ENCODE measurements at places on chromosomes 12 and 14. TPM values are rescaled to one million over a fixed set of nuclear protein-coding genes. Genes with fewer than 3 reads are reported as not detected.

DNA sequence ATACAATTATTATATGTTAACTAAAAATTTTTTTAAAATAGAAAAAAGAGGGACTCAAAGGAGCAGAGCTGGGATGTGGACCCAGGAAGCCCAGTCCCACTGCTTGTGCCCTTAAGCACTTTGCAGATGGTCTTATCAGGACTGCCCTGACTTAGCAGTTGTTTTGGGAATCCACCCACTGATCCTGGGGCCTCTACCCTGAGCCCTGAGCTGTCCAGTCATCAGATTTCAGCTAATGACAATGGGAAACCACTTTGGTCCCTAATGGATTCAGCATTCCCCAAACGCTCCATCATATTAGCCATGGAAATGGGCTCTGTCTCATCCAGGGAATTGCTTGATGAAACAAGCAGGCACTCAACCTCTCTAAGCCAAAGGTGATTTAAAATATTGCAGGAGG, 22.5 kb upstream of the WSCD2 start:
- H3K36me3 ChIP-seq: no peaks in the 10 kb centered on the region
- peaks cover 3% of the 10 kb centered on the region for H3K27me3 ChIP-seq
- no peak overlapping the region for H3K27ac ChIP-seq
- no peaks in the 10 kb centered on the region for H3K4me1 ChIP-seq
- no peak overlapping the region for H3K4me3 ChIP-seq
- no peak for DNase-seq

Gene SOX5
- 1.6 TPM for total RNA-seq

DNA sequence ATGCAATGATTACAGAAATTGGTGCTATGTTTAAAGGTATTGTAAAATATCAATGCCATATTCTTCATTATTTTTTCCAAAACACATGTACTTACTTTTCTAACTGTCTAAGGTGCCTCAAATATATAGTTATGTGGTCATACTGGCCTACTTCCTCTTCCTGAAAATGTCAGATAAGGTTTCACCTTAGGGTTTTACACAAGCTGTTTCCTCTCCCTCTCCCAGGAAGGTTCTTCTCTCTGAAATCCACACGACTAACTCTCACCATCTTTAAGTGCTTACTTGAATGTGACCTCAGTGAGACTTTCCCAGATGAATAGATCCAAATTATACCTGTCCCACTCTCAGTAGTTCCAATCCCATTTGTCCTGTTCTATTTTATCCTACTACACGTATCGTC, 11.6 kb upstream of the CLEC4D start:
- no peak overlapping the region for H3K4me3 ChIP-seq
- no peaks in the 10 kb centered on the region for H3K36me3 ChIP-seq
- H3K27me3 ChIP-seq: no peaks in the 10 kb centered on the region
- H3K27ac ChIP-seq: no peak overlapping the region
- H3K4me1 ChIP-seq: no peaks in the 10 kb centered on the region
- no peak for DNase-seq

Gene TSPAN31
- total RNA-seq: 17.1 TPM

GRCh38 chr12:53287741-53288216, 7.6 kb upstream of the PFDN5 start:
- peak; percentile 85 for DNase-seq
- H3K4me3 ChIP-seq: no peak overlapping the region
- no peaks in the 10 kb centered on the region for H3K27me3 ChIP-seq
- no peak overlapping the region for H3K27ac ChIP-seq

DNA sequence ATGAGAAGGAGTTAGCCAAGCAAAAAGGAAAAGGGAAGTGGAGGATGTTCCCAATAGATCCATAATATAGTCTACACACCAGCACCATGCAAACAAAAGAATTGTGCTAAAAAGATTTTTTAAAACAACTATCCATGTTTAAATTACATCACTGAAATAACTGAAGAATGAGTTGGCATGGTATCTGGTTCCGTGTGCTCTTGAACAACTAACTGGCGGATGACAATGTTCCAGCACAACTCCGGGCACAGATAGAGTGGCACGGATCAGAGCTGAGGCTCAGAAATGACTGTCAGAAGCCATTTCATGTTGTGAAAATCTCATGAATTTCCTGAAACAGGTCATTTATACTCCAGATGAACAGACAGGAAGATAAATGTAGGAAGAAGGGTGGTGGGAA, 153.1 kb downstream of the HMGA2 start:
- H3K4me1 ChIP-seq: no peaks in the 10 kb centered on the region
- no peaks in the 10 kb centered on the region for H3K36me3 ChIP-seq
- DNase-seq: no peak
- H3K27me3 ChIP-seq: no peaks in the 10 kb centered on the region
- no peak overlapping the region for H3K27ac ChIP-seq

Gene PRH2
- not detected for total RNA-seq

- peak overlapping the region; percentile 79 for H3K4me3 ChIP-seq
- H3K27ac ChIP-seq: peak overlapping the region; percentile 90
- no peaks in the 10 kb centered on the region for H3K36me3 ChIP-seq
Measured at GRCh38 chr12:122023339-122024131, 1.9 kb downstream of the BCL7A start.

GRCh38 chr14:23227566-23227965, 10.2 kb upstream of the RNF212B start:
- no peak for DNase-seq
- H3K36me3 ChIP-seq: no peaks in the 10 kb centered on the region
- H3K27me3 ChIP-seq: no peaks in the 10 kb centered on the region
- no peak overlapping the region for H3K4me3 ChIP-seq

DNA sequence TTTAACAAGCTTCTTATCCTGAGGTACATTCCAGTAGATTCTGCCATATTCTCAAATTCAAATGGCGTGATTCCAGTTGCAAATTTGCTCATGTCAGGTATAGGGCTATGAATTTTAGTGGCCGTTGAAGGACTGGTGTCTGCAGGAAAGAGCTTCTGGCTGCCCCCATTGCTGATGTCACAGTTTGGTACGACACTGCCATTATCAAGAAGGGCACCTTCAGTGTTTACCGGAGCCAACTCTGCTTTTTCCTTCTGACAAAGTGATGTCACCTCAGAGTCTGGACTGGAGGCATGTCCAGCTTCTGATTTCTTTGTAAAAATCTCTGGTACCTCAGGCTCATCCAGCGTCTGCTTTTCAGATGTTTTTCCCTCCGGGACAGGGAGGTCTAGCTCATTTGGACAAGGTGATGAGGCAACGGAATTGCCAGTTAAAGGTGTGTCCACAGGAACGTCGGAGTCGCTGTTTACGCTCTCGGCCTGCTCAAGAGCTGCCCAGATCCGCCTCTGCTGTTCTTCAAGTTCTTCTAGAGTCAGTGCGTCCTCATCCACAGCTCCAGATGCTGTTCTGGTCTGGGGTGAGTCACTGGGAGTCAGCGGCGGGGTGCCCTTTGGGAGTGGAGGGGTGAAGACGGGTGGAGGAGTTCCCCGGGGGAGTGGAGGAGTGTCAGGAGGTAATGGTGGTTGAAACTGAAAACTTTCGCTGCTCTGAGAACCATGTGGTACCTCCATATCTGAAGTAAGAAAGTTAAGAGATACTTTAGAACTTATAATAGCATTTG, 27.0 kb downstream of the ZCCHC8 start:
- peaks cover 66% of the 10 kb centered on the region for H3K36me3 ChIP-seq
- H3K4me1 ChIP-seq: peaks cover 6% of the 10 kb centered on the region
- no peak for DNase-seq
- no peaks in the 10 kb centered on the region for H3K27me3 ChIP-seq

- H3K27me3 ChIP-seq: peaks cover 12% of the 10 kb centered on the region
- H3K4me3 ChIP-seq: no peak overlapping the region
- H3K27ac ChIP-seq: no peak overlapping the region
Measured at GRCh38 chr14:28769276-28769880, 2.8 kb downstream of the FOXG1 start.

Gene VWF
- total RNA-seq: 206 TPM

- no peaks in the 10 kb centered on the region for H3K4me1 ChIP-seq
- H3K36me3 ChIP-seq: peaks cover 87% of the 10 kb centered on the region
- DNase-seq: no peak
- no peak overlapping the region for H3K27ac ChIP-seq
- H3K4me3 ChIP-seq: no peak overlapping the region
Measured at GRCh38 chr12:120453977-120454376, 7.7 kb downstream of the GATC start.

Gene LMNTD1
- not detected for total RNA-seq

- peaks cover 94% of the 10 kb centered on the region for H3K36me3 ChIP-seq
- H3K4me1 ChIP-seq: no peaks in the 10 kb centered on the region
- no peak for DNase-seq
- no peak overlapping the region for H3K4me3 ChIP-seq
Measured at GRCh38 chr14:61737915-61738314, 24.3 kb upstream of the SNAPC1 start.

DNA sequence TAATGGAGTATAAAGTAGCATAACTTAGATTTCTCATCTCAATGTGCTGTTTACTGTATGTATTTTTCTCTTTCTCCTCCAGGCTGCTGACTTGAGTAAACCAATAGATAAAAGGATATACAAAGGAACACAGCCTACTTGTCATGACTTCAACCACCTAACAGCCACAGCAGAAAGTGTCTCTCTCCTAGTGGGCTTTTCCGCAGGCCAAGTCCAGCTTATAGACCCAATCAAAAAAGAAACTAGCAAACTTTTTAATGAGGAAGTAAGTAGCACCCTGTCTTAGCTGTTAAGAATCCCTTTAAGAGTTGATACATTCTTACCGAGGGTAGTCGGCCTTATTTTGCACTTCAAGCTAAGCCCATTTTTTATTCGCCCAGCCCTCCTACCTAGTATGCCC, 55.2 kb downstream of the WDR20 start:
- no peaks in the 10 kb centered on the region for H3K36me3 ChIP-seq
- DNase-seq: no peak

Gene RAB15
- total RNA-seq: 61.9 TPM

Gene MFAP5
- total RNA-seq: 20.6 TPM

- no peak overlapping the region for H3K27ac ChIP-seq
- no peak overlapping the region for H3K4me3 ChIP-seq
- no peaks in the 10 kb centered on the region for H3K27me3 ChIP-seq
- peak; percentile 66 for DNase-seq
- H3K4me1 ChIP-seq: no peaks in the 10 kb centered on the region
Measured at GRCh38 chr14:104898870-104899510, 25.7 kb upstream of the PLD4 start.

Gene PDZRN4
- total RNA-seq: 0.15 TPM

Gene TM7SF3
- 8.4 TPM for total RNA-seq

Gene KRT83
- not detected for total RNA-seq

Gene BCL11B
- total RNA-seq: not detected

- no peaks in the 10 kb centered on the region for H3K4me1 ChIP-seq
- no peak overlapping the region for H3K27ac ChIP-seq
- no peaks in the 10 kb centered on the region for H3K27me3 ChIP-seq
- H3K36me3 ChIP-seq: no peaks in the 10 kb centered on the region
Measured at GRCh38 chr14:25247609-25248008, 197.7 kb upstream of the STXBP6 start.

DNA sequence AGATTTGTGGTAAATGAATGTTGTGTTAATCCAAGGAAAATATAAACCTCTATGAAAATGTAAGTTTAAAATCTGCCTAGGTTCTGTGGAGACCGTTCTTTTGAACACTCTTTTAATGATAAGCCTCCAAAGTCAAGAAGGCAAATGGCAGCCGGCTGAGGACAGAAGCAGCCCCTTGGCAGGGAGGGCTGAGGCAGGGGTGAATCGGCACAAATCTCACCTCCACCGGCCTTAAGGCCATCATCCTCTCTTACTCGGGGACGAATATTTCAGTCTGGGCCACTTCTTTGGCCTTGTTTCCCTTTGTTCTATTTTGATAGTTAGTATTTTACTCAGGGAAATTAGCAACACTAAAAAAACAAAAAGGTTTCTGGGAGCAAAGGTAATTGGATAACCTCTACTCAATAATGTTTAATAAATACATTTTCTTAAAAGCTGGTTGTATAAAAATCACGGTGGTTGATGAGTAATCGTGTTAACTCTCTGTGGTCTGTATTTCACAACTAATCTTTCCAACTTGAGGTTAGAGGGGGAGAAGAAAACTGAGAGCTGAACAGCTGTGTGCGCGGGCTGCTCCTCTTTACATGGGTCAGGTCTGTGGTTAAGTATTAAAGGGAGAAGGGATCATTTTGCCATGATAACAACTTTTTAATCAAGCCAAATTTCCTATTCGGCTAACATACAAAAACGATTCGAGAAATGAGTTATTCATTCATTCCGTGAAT, 18.6 kb downstream of the LGMN start:
- H3K36me3 ChIP-seq: peaks cover 35% of the 10 kb centered on the region
- no peaks in the 10 kb centered on the region for H3K27me3 ChIP-seq

Gene CAND1
- total RNA-seq: 32.2 TPM

Gene VDR
- 6.1 TPM for total RNA-seq

DNA sequence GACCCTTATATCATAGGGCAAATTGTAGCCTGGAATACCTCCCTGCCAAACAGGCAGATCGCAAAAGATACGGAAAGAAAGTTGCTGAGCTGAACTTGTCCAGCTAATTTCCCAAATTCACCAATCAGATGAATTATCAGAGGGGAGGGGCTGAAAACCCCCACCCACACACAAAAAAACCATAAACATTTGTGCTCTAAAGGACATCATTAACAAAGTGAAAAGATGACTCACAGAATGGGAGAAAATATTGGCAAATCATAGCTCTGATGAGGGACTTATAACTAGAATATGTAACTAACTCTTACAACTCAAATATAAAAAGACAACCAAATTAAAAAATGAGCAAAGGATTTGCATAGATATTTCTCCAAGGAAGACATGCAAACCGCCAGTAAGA, 36.3 kb downstream of the PTHLH start:
- H3K4me3 ChIP-seq: no peak overlapping the region
- no peaks in the 10 kb centered on the region for H3K36me3 ChIP-seq
- no peaks in the 10 kb centered on the region for H3K27me3 ChIP-seq
- no peak overlapping the region for H3K27ac ChIP-seq
- DNase-seq: no peak
- H3K4me1 ChIP-seq: no peaks in the 10 kb centered on the region

Gene ASB2
- 230 TPM for total RNA-seq

GRCh38 chr14:21003788-21004346, 4.8 kb downstream of the SLC39A2 start:
- H3K4me1 ChIP-seq: no peaks in the 10 kb centered on the region
- H3K36me3 ChIP-seq: no peaks in the 10 kb centered on the region
- H3K27ac ChIP-seq: no peak overlapping the region
- no peak for DNase-seq

DNA sequence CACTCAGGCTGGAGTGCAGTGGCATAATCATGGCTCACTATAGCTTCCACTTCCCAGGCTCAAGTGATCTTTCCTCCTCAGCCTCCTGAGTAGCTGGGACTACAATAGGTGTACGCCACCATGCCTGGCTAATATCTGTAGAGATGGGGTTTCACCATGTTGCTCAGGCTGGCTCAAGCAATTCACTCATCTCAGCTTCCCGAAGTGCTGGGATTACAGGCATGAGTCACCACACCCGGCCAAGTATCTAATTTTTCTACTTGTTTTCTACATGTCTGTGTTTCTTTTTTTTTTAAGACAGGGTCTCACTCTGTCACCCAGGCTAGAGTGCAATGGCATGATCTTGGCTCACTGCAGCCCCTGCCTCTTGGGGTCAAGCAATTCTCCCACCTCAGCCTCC, 119.7 kb upstream of the MED13L start:
- no peak overlapping the region for H3K27ac ChIP-seq
- H3K27me3 ChIP-seq: no peaks in the 10 kb centered on the region
- DNase-seq: no peak
- H3K36me3 ChIP-seq: no peaks in the 10 kb centered on the region

Gene TAS2R50
- total RNA-seq: not detected

GRCh38 chr14:77346495-77346894, 25.7 kb downstream of the GSTZ1 start:
- H3K4me1 ChIP-seq: peaks cover 11% of the 10 kb centered on the region
- DNase-seq: no peak
- no peak overlapping the region for H3K27ac ChIP-seq
- H3K4me3 ChIP-seq: no peak overlapping the region
- H3K27me3 ChIP-seq: no peaks in the 10 kb centered on the region
- H3K36me3 ChIP-seq: peaks cover 23% of the 10 kb centered on the region

Data from psoas muscle (tissue), 8 donors.